ENCODE measurements at places on chromosomes 7 and 10.
A peak's percentile ranks its signal among the peaks of the same experiment; 100 is the strongest.

- DNase-seq = no peak
Measured at GRCh38 chr7:97226541-97226940, 109.0 kb downstream of the SDHAF3 start.

- DNase-seq = no peak
Measured at GRCh38 chr7:48113275-48113674, 24.2 kb downstream of the UPP1 start.

DNA sequence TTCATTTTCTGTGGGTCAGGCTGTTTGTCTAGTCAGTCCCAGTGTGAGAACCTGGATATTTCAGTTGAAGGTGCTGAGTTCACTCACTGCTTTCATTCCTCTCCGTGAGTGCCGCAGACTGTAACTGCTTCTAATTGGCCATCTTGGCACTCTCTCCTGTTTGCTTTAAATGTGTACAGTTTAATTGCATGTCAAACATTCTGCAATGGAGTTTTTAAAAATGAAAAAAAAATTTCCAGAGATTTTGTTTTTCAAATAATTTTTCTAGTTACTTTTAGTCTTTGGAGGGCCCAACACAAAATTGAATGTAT is 87.8 kb downstream of the CCSER2 start:
- DNase-seq = no peak

- no peak for DNase-seq
Measured at GRCh38 chr10:75403939-75404814, 2.6 kb upstream of the ZNF503 start.

DNA sequence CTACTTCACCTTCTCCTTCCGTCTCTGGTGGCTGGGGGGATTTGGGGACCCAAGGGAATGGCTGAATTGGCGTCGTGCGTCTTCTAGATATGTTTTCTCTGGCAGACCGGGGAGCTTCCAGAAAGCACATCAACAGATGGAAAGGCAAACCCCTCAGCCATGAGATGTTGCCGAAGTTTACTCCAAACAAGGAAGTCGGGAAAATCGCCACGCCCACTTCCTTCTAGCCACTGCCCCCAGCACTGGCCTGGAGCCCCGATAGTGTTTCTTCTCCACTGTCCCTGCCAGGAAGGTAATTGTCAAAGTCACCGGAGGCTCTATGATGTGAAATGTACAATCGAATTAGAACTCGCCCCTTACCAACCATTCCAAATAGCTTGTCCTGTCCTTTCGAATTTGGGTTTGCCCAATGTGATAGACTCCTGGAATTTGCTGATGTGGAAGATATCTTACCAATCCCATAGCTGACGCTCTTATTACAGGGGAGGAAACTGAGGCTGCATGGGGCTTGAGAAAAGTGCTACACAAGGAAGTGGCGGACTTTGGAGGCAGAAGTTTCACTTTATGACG is 191.0 kb downstream of the LSM5 start:
- DNase-seq = peak; percentile 14

DNA sequence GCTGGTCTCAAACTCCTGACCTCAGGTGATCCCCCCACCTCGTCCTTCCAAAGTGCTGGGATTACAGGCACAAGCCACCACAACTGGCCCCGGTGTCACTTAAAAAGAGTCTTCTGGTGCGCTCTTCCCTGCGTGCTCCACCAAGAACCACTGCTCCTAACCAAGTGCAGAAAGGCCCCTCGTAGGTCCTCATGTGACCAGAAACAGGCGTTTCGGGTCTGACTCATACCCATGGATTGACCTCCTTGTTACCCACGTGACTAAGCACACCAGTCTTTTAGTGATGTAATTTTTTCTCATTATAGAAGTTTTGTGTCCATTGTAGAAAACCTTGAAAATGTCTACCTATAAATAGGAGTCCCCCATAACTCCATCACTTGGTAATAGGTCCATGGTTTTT is 13.9 kb downstream of the FKBP6 start:
- peak; percentile 68 for DNase-seq

GRCh38 chr7:128004623-128005022 is 26.6 kb downstream of the LRRC4 start:
- DNase-seq = no peak

DNA sequence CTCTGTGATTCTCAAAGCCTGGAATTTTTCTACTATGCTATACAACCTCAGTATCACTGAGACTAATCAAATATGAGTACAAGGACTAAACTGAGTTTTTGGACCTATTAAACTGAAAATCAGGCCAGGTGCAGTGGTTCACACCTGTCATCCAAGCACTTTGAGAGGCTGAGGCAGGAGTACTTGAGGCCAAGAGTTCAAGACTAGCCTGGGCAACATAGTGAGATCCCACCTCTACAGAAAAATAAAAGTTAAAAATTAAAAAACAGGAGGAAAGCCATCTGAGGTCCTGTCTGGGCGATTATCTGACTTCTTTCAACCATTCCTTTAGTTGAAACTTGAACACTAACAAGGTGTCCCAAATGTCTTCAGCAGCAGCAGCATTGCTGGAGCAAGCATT is 7.0 kb downstream of the XRCC2 start:
- DNase-seq = no peak

DNA sequence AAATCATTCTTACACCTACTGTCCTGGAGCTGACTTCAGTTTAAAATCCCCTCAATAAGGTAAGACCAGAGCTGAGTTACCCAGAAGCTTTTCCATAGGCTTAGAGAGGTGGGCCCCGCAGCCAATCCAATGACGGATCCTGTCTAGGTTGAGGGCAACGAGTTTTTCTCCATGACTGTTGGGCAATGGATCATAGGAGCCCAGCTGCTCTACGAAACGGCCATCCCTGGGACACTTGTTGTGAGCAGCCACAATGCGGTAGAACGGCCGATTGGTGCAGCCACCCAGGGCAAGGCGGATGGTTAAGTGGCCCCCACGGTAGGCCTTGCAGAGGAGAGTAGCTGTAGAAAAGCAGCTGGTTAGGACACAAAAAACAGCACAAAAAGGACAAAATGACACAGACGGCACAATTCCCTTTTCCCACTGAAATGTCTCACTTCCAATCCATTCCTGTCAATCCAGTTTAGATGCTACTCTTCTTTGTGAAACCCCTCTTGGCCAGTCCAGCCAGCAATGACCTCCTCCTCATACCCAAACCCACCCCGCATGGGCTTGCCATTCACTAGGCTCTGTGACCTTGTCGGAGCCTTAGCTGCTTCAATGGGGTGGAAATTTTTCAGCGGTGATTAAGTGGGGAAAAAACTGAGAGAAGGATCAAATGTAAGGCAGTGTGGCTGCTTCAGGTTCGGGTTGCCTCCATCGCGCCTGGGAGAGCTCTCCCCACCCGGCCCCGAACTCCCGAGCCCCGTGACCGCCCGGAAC is 580 bp downstream of the MRPS16 start:
- DNase-seq = no peak

DNA sequence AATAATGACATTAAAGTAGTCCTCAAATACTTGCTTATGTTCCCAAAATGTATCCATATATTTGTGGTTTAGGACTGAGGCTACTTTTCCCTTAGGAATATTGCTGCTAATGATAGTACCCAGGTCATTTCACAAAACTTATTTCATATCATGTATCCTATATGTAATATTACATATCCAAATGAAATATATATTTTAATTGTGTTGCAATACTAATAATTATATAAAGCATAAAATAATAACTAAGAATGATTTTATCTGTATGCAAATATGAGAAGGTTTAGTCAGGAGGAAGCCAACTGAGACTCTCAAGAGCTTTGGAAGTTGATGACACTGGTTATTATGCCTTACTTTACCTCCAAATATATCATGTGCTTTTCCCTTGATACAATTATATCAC is 231.5 kb upstream of the KLF14 start:
- no peak for DNase-seq

DNA sequence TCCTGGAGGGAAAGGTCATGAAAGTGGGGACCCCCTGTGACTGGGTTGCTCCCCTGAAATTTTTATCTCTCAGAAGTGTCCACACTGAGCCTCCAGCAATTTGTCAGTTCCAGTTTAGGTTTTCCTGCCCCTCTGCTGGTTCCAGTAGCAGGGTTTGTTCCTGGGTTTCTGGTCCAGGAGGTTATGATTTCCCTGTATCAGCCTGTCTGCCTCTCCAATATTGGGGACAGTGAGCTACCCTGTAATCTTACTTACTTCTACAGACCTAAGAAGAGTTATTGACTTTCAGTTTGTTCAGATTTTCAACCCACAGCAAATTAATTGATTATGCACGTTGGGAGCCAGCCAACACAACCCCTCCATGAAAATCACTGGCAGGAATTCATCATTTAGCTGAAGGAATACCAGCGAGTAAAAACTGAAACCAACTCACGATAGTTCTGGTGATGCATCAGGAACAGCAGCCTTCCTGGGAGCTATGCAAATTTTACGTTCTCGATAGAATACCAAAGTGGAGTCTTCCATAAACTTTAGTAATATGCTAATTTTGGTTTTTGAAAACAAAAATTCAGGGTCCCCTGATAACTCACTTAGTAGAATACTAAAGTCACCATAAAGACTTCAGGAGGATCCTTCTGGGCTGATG is 31.3 kb upstream of the IL15RA start:
- no peak for DNase-seq

- peak; percentile 51 for DNase-seq
Measured at GRCh38 chr10:103481974-103482531, 3.0 kb upstream of the CALHM3 start.

DNA sequence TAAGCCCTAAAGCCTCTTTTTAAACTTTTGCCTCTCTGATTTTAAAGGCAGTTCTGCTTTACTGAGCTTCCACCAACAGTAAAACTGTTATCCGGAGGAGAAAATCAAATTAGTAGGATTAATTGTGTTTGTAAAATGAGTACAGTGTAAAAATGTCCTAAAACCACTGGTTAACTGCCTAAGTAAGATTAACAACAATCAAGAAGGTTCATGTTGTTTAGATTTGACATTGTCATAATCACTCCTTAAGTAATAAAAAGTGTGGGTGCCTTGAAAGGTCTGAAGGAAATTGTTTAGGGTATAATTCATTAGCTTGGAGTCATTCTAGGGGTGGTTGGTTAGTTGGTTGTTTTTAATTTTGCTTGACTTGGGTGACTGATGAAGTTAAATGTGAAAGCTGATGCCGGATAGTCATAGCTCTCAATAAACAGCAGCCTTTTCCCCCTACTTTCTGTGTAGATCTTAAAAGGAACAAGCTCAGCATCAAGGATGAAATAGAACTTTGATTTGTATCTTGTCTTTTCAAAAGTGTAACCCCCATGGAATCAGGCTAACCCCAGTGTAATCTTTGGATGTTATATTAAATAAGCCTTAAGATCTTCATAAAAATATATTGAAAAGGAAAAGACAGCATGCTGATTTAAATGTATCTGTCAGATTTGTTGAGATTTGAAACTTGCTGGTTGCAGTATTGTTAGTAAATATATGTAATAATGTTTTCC is 148.3 kb downstream of the ARID5B start:
- no peak for DNase-seq

DNA sequence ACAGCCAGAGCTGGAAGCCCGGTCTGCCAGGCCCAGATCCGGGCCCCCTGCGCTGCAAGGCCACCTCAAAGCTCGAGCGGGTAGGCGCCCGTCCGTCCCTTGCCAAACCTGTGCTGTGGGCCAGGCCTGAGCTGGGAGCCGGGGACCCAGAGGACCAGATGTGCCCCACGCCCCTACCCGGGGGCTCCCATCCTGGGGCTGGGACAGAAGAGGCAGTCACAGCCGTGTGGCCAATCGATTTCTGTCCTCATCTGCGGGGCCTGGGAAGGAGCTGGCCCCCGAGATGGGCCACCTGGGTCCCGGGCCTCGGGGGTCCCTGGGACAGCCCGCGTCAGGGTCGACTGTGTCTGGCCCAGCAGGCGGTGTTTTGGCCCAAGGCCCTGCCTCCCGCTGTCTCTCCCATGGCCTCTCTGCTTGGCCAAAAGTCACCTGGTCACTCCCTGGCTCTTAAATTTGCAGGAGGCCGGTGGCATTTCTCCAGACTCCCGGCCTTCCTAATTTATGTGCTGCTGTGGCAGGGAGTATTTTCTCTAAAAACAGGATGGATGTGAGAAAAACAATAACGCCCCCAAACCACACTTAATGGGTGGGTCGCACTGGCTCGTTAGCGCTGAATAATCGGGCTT is 63.8 kb downstream of the UNCX start:
- no peak for DNase-seq

DNA sequence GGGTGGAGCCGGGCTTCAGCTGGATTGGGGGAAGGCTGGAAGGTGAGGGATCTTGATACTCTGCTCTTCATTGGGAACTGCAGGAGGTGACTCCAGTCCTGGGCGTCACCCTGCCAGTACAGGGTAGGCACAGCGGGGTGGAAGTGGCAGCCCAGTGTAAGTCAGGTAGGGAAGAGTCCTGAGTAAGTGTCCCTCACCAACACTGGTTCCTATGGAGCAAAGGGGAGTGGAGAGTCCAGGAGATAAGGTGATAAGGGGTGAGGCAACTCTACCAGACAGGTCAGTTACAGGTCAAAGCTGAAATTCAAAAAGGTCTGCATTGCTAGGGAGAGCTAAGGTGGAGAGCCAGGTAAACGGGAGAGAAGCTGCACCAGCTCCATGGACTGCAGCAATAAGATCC is 145.6 kb upstream of the NFE2L3 start:
- DNase-seq = no peak

DNA sequence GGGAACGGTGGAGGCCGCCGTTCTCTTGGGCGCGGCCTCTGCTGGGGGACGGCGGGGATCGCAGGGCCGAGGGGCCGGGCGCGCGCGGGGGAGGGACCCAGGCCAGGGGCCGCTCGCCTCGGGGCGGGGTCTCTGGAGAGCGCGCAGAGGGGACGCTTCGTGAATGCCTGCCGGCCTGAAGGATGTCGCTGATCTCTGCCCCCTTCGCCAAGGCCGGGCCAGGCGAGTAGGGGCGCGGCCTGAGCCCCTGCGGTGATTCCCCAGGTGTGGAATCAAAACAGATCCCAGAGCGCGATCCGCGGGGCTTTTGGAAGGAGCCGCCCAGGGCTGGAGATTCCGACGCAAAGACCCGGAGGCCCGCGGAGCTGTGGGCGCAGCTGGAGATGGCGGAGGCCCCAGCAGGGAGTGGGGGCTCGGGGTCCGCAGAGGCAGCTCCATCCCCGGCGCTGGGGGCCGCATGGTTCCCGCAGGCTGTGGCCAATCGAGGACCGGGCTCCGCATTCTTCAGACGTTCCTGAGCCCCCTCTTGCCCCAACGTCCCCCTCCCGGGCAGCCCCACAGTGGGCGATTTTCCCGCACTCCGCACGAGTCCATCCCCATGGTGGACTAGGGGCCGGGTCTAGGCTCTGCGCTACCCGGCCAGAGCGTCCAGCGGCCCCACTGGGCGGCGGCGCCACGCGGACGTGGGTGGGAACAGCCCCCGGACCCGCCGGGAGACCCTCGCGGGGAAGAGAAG is 166.0 kb downstream of the ACTR3B start:
- DNase-seq = no peak

GRCh38 chr10:2980791-2981360 is 86.5 kb upstream of the PFKP start:
- no peak for DNase-seq

GRCh38 chr7:91068136-91068795 is 196.0 kb upstream of the FZD1 start:
- DNase-seq = no peak

DNA sequence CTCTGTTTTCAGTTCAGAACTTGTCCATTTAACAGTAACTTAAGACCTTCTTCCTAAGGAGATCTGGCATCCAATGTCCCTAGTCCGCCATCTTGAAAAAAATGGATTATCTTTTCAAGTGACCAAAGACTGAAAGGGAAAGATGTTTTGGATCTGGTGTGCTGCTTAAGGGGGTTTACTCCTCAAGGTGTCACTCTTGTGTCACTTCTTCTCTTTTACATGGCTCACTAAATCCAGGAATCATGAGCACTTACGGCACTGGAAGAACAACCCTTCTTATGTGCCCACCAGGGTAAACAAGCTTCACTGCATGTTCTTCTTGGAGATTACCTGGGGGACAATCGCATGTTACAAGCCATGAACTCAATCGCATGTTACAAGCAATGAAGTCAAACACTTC is 43.7 kb downstream of the ANXA8 start:
- no peak for DNase-seq

- peak; percentile 67 for DNase-seq
Measured at GRCh38 chr10:127918572-127918971, 11.7 kb downstream of the PTPRE start.
